Fibroblast of lung (primary cell): ENCODE measurements at places on chromosomes 4 and X. TPM values are rescaled to one million over a fixed set of nuclear protein-coding genes. Genes with fewer than 3 reads are reported as not detected.
A peak's percentile ranks its signal among the peaks of the same experiment; 100 is the strongest.

DNA sequence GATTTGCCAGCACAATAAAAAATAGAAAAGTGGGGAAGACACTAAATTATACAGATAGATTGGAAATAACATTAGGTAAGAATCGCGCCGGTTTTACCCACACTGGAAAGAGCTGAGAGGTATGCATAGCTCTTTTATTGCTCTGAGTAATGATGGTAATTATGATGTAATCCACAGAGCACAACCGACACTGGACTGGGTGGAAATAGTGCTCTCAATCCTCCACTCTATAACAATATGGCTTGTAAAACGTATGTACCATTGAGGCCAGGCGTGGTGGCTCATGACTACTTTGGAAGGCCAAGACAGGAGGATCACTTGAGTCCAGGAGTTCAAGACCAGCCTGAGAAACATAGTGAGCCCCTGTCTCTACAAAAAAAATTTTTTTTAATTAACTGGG, 104.3 kb upstream of the RAPGEF2 start:
- DNase-seq = no peak

DNA sequence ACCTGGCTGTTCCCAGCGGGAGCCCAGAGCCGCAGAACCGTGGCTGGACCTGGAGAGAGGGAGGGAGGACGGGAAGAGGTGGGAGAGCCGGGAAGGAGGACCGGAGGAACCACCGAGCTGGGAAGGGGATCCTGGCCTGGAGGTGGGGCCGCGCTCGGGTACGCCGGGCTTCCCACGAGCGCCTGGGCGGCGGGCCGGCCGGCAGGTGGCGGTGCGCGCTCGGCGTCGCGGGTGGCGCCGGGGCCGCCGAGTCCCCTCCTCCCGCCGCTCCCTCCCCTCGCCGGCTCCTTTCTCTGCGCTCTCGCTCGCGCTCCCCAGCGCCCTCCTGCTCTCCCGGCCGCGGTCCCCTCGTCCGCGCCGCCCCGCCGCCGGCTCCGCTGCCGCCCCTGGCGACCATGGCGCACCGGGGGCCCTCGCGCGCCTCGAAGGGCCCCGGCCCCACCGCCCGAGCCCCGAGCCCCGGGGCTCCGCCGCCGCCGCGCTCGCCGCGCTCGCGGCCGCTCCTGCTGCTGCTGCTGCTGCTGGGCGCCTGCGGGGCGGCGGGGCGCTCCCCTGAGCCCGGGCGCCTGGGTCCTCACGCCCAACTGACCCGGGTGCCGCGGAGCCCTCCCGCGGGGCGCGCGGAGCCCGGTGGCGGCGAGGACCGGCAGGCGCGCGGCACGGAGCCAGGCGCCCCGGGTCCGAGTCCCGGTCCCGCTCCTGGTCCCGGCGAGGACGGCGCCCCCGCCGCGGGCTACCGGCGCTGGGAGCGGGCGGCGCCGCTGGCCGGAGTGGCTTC, at the start of gene SORCS2:
Gene SORCS2 (plus strand): TSS at position 287 of the 778 bp plus-strand sequence.
- DNase-seq = peak; percentile 53

The CXCL10 gene
- total RNA-seq = under 0.01 and 0.33 TPM in 2 replicates

DNA sequence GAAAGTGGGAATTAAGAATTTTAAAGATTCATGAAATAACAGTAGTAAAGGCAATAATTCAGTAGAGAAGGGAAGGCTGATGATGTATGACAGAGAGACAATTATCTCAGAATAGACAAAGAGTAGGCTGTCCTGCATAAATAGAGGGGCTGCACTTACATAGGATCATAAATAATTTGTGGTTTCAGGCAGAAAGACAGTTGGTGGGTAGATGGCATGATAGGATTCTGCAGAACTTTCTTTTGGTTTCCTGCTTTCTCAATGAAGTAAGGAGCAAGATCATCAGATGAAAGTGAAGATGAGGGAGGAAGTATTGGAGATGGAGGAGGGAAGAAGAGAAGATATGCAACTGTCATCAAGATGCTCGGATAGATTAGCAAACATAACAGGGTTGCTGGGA, 604.9 kb upstream of the ZFP42 start:
- no peak for DNase-seq

GRCh38 chr4:5635826-5636195, 72.5 kb downstream of the EVC2 start:
- DNase-seq = peak; percentile 92

The PLP1 gene
- total RNA-seq = 0.17 TPM in 1 of 2 replicates, not detected in the other

DNA sequence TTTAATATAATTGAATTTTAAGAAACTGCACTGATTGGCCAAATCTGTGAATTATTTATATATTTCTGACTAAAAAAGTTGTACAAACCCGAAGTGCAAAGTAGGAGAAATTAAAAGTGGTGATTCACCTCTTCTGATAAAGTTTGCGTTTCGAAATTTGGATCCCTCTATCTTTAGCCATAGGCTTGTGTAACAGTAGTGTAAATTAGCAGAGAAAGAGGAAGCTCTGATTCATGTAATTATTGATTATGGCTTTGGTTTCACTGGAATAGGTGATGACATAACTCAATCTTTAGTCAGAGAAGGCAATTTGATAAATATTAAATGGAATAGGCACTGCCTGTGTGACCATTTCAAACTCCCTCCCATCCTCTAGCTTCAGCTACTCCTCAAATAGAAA, 717.8 kb upstream of the PCDH7 start:
- no peak for DNase-seq

DNA sequence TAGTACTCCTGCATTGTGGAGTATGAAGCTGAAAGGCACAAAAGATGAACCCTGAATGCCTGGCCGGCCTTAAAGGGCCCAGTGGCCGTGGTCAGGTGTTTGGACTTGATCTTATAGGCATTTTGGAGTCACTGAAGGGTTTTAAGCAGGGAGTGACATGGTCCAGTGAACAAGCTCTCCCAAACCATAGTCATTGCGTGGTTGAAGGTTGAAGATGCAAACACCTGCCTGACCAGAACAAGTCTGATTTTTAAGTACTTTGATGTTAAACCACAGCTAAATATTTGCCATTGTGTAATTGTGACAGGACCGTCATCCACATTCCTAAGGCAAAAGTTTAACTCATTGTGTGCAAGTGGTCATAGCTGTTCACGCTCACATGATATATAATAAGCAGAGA, 3.3 kb downstream of the STK32B start:
- DNase-seq = no peak

The ALG13 gene
- total RNA-seq = 38.0 and 56.1 TPM in 2 replicates

- DNase-seq = peak; percentile 86
Measured at GRCh38 chrX:19670321-19670750, 155.0 kb upstream of the MAP3K15 start.

The MEPE gene
- total RNA-seq = not detected in 2 replicates

GRCh38 chr4:165518024-165518616, 139.3 kb downstream of the CPE start:
- no peak for DNase-seq

DNA sequence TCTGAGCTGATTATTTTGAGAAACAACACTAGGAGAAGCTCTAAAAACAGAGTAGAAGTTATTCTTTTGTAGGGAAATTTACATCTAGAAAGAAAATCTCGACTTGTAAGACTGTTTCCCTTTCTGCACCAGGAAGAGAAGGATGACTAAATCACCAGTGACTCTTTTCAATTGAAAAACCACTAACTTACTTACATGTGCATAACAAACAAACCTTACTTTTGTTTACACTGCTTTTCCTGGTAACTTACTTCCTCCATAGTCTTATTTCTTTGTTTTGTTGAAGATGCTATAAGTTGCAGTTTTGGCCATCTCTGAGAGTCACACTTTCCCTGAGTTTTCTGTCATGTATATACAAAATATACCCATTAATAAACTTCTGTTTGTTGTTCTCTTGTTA, 293.6 kb upstream of the FAT4 start:
- DNase-seq = no peak

- DNase-seq = peak; percentile 31
Measured at GRCh38 chr4:147019091-147019490, 73.4 kb upstream of the TTC29 start.

GRCh38 chrX:65866146-65866545, 173.7 kb downstream of the VSIG4 start:
- no peak for DNase-seq

- peak; percentile 98 for DNase-seq
Measured at GRCh38 chr4:100738196-100739165, 220.7 kb upstream of the EMCN start.

The CACNA1F gene
- 0.17 and 0.26 TPM in 2 replicates for total RNA-seq
